Spinal cord (tissue), 10 donors: ENCODE measurements at places on chromosomes 5 and 9.

- no peak for DNase-seq
Measured at GRCh38 chr9:27094640-27095298, 14.3 kb upstream of the TEK start.

- no peak for DNase-seq
Measured at GRCh38 chr9:125654121-125654520, 52.9 kb downstream of the MAPKAP1 start.

DNA sequence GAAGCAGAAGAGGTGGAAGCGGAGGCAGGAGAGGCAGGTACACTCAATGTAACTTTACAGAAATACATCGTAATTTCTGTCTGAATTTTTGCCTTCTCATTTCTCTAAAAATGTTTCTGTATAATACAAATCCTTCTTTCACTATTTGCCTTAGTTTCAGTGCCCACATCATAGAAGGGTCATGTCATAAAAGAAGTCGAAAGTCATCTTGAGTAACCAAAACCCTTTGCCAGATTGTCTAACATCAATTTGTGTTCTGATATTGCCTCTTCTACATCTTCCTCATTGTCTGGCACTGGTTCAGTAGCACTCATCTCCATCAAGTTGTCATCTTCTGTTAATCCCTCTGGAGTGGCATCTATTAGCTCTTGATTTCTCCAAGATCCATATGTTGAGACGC is 6.2 kb upstream of the CYFIP2 start:
- DNase-seq, result no peak

- DNase-seq, result no peak
Measured at GRCh38 chr9:113654605-113655428, 191.3 kb downstream of the RGS3 start.

GRCh38 chr5:138351517-138351916 is 968 bp upstream of the KDM3B start:
- DNase-seq, result no peak
